Islet precursor cell (in vitro differentiated cells): ENCODE measurements at places on chromosomes 5 and 9.
A peak's percentile ranks its signal among the peaks of the same experiment; 100 is the strongest.

DNA sequence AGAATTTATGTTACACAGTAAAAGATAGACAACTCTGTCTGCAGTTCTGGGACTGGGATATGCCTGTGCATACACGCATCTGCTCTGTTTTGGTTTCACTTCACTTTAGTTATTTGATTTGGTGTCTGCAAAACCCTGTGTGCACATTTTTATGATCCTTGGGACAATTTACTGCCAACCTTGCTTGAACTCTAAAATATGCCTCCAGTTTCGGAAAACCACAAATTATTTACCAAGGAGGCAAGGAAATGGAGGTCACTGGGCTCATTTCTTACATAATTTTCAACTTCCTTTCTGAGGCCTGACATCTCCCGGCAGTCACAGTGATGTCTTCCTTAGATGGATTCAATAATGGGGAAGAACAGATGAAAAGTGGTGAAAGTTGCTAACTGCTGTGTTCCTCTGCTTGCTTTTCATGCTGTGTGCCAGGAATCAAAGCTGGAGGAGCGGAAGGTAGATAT is 61.2 kb upstream of the TAF11L2 start:
- DNase-seq: no peak

GRCh38 chr5:35963381-35963843 is 25.0 kb upstream of the CAPSL start:
- no peak for DNase-seq

DNA sequence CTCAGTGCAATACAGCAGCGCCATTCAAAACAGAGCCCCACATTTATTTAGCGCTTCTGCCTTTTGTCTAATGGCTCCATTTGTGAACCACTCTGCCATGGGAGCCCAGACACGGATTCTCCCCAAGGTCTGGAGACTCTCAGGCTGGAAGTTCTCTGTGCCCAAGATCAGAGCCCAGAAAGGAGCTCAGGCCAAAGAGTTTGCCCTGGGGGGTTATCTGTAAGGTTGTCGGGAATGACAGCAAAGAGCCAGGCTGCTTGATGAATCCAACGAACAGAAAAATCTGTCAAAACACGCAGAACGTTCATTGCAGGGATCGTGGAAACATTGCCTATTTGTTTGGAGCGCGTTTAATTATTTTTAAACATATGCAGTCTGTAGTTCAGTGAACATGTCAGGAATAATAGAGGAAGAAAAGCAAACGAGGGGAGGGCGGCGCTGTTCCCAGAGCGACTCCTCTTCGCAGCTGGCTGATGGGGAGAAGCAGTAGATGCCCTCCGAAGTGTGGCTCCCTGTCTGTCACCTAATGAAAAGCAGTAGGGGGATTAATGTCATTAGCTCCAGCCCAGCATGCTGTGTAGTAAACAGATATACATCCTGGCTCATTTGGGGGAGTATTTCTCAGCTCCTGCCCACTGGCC is 464.9 kb upstream of the MPDZ start:
- DNase-seq: peak; percentile 59

GRCh38 chr5:82912462-82912861 is 164.7 kb downstream of the TMEM167A start:
- DNase-seq: no peak

GRCh38 chr9:87119328-87119881 is 172.1 kb upstream of the GAS1 start:
- DNase-seq: no peak

GRCh38 chr9:135864447-135865049 is 42.8 kb downstream of the CAMSAP1 start:
- DNase-seq: peak; percentile 78

GRCh38 chr9:36566813-36567221 is 5.9 kb upstream of the MELK start:
- DNase-seq: peak; percentile 57
